ENCODE measurements at places on chromosomes 3 and 15.

DNA sequence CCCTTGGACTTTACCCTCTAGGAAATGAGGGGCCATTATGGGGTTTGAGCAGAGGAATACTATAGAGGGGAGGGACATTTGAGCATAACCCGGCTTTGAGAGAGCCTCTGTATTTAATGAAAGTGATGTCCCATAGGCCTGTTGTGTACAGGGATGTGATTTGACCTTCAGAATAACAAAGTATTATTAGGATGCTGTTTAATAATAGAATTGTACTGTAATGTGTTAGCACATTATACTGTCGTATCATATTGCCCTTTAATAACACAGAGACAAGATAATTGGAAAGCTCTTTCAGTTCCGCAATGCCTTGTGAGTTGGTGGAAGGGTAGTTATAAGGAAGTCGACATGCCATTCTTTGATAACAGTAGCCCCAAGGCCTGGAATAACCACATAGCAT lies 328.3 kb downstream of the RYR3 start:
- no peak for DNase-seq

- no peak for DNase-seq
Observed at GRCh38 chr15:41512940-41513505, 604 bp downstream of the LTK start.

DNA sequence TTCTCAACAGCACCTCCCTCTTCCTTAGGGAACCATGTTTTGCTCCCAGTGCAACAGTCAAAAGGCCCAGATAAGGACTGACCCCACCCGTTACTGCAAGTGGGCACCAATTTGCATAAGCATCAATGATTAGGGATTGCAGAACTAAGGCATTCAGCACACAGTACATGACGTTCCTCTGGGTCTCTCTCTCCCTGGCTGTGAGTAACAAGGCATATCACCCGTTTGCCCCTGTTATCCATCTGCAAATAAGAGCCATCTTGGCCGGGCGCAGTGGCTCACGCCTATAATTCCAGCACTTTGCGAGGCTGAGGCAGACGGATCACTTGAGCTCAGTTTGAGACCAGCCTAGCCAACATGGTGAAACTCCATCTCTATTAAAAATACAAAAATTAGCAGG lies 18.8 kb downstream of the MAGI1 start:
- no peak for DNase-seq

DNA sequence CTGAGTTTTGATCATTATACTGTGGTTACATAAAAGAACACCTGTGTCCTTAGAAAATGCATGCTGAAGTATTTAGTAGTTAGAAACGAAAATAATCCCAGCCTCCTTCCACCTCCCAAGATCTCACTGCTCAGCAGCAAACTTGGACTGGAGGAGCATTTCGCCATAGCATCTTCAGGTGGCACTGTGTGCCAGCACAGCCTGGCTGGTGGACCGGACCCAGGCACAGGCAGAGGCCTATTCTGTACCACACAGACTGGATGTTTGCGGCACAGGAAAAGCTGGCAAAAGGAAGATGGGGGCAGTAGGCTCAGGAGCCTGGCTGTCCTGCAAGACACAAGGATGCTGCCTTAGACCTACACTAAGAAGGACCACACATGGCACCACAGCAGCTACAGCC lies 10.2 kb downstream of the STIMATE start:
- no peak for DNase-seq

GRCh38 chr3:58352626-58353025 lies 19.9 kb downstream of the PXK start:
- no peak for DNase-seq

All from NCI-H1417 treated with DMSO at 0.1 percent for 48 hours (cell line).